Activated CD8-positive, alpha-beta memory T cell treated with anti-CD3 and anti-CD28 coated beads, Interleukin-2, amount 10 ng/mL, durations not matched to agents 7 days and 5 days (primary cell): ENCODE measurements at places on chromosomes 3 and 15. TPM values are rescaled to one million over a fixed set of nuclear protein-coding genes. Genes with fewer than 3 reads are reported as not detected.
A peak's percentile ranks its signal among the peaks of the same experiment; 100 is the strongest.

DNA sequence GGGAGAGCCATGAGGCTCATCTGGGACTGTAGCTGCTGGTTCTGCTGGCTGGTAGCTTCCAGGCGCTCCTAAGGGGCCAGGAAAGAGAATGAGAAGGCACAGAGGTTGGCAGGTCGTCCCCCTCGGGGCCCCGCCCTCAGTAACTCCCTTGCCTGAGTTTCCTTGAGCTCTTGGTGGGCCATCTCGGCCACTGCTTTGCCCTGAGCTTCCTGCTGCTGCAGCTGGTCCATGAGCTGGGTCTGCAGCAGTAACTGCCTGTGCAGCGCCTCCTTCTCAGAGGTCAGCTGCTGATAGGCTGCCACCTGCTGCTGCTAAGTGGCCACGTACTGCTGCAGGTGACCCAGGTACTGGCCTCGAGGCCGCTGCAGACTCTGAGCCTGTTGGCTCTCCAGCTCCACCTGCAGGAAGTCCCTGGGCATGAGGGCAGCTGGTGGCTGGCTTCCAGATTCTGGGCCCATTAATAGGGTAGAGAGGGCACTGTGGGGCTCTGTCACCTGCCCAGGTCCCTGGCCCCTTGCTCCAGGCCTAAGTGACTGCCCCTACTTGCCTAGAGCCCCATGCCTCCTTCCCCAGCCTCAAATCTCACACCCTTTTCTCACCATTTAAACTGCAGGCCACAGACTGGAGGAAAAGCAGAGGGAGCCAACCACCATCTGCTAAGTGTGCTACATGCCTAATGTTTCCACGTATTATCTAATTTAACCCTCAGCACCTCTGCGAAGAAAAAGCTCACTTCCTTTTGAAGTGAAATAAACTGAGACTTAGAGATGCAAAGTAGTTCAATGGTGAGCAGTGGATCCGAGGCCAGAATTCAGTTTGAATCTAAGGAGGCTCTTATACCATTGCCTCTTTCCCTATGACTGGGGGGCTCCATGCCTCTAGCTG lies 10.8 kb upstream of the VPS33B start:
- peak; percentile 76 for DNase-seq

- DNase-seq: no peak
Measured at GRCh38 chr15:26831951-26832350, 34.9 kb upstream of the GABRA5 start.

DNA sequence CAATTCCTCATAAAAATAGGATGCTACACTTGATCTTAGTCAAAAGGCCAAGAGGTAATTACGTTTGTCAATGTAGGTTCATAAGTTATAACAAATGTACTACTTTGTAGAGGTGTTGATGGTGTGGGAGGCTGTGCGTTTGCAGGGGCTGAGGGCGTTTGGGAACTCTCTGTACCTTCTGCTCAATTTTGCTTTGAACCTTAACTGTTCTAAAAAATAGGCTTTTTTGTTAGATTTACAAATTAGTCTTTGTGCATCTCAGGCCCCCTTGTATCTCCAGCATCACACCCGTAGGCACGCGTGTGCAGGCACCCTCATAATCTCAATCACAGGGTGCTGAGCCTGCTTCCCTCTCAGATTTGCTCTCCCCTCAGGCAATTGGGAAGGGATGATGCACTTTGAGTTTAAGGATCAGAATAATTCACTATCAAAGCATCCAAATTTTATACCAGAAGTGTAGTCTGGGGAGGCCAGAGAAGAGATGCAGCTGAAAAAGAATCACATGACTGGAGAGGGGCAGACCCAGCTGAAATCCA lies 36.1 kb upstream of the STRIT1 start:
- DNase-seq: no peak

Gene FBXW12
- total RNA-seq: not detected
